ENCODE measurements at places on chromosomes 16 and 17.

- DNase-seq = no peak
Observed at GRCh38 chr17:71503710-71504465, 616.9 kb upstream of the SOX9 start.

DNA sequence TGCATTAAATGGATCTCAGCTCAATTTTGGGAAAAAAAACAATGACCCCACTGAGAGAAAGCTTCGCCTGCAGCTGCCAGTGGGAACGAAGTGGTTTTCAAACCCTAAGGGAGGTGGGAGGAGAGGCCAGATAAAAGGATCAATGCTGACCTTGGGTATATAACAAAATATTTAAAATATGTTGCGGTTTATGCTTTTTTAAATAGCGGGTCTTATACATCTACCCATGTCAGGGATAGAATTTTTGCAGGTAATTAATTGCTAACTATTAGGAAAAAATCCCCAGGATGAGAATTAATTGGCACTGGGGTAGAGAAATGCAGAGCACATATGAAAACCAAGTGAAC lies 10.9 kb upstream of the FOXF1 start:
- no peak for DNase-seq

GRCh38 chr17:16446338-16446983 lies 31.1 kb downstream of the TRPV2 start:
- no peak for DNase-seq

DNA sequence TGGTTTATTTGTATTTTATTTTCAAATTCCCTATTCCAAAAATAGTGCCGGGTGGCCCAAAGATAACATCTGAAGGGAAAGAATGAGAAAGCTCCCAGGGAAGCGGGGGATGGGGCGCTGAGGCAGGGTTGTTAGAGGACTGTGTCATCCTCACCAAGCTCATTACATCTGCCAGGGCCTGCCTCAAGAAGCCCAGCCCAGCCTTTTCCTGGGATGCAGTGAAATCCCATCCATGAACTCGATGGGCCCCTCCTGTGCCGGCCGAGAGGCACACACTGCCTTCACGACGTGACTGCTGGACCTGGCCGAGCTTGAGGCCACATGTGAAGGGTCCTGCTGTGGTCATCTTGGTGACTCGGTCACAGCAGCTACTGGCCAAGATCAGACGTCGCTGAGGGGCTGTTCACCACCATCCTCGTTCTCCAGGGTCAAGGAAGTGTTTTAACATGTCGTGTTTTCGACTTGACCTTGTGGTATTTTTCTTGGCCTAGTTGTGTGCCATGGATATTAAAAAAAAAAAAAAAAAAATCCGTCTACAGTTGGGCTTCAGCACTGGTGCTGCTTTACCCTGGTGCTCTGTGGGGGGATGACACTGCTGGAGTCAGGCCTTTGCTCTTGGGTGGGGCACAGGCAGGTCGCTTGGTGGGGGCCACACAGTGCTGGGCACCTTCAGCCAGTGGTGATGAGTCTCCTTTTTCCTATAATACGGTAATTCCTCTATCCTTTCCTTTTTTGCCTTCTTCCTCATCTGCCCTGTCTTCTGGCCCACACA lies 4.9 kb downstream of the TIMM22 start:
- no peak for DNase-seq

DNA sequence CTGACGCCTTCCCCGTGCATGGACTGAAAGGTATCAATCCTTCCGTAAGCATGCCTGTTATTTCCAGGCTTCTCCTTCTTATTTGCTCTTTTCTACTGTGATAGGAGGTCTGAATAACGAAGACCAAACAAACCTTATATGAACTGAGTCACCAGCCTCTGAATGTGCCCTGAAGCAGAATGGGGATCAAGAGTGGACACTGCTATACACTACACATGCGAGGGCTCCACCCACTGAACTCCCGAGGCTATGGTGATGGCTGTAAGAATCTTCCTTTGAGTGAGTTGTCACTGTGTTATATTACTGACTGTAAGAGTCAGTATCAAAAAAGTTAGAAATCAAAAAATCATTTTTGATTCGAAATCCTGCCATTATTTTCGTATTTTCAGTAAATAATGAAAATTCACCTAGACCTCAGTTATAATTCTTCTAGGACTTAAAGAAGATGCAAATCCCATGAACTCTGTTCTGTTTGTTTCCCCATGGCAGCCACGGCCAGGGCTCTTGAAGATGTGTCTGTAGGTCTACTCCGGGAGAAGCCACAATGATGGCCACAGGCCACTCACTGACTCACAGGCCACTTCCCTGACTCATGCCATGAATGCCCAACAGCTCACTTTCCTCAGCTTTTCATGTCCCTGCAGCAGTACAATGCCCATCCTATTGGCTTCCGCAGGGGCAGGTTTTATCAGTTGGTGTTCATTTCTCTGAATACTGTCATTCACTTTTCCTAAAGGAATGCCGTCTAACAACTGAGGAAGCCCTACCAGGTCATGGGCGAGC lies 54.7 kb downstream of the ZZEF1 start:
- DNase-seq = no peak

DNA sequence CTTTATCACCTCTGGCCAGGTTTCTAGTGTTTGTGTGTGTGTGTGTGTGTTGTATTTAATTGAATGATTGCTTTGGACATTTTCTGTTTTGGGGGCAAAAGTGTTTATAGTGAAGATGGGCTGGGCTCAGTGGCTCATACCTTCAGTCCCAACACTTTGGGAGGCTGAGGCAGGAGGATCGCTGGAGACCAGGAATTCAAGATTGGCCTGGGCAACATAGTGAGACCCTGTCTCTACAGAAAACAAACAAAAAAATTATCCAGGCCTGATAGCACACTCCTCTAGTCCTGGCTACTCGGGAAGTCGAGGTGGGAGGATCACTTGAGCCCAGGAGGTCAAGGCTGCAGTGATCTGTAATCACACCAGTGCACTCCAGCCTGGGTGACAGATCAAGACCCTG lies 37.5 kb downstream of the RPA1 start:
- DNase-seq = no peak

DNA sequence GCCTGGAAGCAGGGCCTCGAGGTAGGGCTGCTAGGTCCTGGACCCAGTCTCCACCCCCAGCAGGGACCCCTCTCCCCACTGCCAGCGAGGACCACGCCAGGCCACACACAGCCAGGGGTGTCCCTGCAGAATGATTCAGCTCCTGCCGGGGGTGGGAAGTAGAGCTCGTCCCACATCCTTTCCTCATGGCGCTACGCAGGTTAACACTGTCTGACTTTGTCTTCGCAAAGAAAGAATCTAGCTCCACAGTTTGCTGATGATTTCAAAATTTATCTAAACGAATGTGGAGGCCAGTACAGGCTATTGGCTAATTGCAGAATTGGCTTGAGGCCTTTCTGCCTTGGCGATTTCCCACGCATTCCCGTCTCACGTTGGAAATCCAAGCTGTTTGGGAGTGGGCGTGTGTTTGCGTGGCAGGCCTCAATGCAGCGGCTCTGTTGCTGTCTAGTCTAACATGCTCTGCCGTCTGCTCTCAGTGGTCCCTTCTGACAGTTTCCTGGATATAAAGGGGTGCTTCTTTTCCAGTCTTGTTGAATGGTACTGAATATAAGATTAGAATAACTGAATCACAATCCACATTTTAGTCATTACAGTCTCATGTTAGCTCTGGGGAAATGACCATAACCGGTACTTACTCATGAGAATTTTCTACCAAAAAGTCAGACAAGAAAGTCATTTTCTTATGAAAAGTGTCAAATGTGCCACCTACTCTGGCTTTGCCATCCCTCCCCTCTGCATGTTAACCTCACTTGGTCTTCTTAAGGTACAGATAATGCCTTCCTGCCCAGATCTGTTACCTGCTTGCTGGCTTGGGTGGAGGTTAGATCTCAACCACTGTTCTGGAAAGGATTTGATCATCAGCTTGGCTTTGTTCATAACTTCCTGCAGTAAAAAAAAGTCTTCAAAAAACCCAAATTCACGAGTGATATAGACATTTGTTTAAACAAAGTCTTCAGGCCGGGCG lies 252.4 kb downstream of the NTN1 start:
- DNase-seq = no peak

DNA sequence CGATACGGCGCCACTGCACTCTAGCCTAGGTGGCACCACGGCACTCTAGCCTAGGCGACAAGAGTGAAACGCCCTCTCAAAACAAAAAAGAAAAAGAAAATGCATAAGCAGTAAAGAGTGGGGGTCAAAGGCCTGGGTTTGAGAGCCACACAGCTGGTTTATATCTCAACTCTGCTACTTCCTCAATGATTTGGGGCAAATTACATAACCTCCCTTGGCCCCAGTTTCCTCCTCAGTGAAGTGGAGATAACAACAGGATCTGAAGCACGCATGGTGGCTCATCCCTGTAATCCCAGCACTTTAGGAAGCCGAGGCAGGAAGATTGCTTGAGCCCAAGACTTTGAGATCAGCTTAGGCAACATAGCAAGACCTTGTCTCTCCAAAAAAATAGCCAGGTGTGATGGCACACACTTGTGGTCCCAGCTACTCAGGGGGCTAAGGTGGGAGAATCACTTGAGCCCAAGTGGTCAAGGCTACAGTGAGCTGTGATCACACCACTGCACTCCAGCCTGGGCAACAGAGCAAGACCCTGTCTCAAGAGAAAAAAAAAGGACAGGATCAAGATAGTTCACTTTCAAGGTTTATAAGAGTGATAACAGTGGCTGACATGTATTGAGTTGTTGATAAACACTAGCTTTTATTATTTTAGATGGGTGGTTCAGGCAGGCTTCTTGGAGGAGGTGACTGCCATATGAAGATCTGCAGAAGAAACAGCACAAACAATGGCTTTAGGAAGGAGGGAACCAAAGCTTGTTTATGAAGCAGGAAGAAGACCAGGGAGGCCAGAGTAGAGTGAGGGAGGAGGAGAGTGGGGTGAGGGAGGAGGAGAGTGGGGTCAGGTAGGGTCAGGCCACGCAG lies 8.5 kb upstream of the COG1 start:
- no peak for DNase-seq
